ENCODE measurements at places on chromosomes 1 and 21.

DNA sequence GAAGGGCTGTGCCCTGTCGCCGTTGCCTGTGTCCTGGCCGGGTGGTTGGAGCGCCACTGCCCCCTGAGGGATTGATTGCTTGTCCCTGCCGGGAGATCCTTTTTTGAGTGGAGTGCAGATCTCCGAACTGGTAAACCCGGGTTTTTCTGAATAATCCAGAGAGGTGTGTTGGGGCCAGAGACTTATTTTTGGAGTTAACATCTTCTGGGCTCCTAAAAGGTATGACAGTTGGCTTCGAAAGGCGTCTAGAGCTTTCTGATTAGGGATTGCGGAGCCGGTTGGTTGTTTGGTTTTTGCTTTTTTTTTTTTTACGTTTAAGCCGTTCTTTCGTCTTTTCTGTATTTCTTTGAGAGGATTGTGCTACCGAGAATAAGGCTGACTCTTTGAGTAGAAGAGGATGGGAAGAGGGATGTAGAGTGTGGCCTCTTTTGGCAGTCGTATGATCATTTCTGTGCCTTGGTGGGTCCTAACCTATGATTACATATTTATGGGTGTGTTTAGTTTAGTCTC lies 756 bp downstream of the RLF start:
- DNase-seq = peak; percentile 6

DNA sequence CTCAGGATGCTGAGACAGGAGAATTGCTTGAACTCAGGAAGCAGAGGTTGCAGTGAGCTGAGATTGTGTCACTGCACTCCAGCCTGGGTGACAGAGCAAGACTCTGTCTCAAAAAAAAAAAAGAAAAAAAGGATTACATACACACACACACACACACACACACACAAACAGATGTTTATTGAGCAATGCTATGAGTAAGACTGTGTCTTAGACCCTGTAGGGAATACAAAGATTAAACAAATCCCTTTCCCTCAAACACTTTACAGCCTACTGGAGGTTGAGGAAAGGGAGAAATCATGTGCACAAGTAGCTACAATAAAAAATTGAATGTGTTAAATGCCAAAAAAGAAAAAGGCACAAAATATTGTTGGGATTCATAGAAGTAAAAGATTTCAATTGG lies 58.1 kb downstream of the RPAP2 start:
- peak; percentile 94 for DNase-seq

DNA sequence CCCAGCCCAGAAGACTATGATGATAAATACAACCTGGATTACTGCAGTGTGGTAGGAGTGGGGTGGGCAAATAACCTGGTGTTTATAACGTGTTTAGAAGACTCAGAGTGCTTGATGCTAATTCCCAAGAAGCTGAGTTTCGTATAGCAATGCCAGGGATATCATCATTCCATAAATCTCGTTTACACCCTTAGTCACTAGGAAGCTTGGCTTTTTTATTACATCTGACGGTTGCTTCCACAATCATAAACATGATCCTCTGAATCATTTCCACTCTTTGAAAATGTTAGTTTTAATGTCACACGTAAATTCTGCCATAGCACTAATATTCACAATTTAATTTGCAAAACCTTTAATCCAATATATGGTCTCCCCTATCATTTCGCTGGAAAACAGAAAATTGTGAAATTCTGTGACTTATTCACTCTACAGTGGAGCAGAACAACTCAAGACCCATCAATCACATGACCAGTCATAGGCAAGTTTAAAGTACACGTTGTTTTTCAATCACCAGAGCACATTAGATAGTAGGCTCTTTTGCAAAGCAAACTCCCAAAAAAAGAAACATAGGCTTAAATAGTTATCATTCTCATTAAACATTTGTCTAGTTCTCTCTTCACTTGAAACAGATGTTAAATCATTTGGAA lies 321.0 kb downstream of the LTN1 start:
- peak; percentile 73 for DNase-seq

DNA sequence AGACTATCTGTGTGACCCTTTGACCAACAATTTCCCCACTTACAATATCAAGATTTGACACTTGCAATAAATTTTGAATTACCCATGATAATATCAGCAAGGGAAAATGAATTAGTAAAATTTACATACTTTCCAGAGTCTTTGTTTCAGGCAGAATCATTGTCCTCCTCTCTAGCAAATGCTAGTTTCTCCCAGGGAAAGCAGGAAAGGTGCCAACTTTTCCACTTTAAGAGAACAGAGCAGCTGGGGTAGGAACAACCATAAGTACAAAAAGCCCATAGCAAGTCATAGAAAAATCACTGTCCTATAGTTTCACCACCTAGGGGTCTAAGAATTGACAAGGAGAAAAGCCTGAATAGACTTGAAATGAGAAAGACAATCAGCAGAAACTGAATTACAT lies 67.1 kb upstream of the GUCA2B start:
- no peak for DNase-seq

DNA sequence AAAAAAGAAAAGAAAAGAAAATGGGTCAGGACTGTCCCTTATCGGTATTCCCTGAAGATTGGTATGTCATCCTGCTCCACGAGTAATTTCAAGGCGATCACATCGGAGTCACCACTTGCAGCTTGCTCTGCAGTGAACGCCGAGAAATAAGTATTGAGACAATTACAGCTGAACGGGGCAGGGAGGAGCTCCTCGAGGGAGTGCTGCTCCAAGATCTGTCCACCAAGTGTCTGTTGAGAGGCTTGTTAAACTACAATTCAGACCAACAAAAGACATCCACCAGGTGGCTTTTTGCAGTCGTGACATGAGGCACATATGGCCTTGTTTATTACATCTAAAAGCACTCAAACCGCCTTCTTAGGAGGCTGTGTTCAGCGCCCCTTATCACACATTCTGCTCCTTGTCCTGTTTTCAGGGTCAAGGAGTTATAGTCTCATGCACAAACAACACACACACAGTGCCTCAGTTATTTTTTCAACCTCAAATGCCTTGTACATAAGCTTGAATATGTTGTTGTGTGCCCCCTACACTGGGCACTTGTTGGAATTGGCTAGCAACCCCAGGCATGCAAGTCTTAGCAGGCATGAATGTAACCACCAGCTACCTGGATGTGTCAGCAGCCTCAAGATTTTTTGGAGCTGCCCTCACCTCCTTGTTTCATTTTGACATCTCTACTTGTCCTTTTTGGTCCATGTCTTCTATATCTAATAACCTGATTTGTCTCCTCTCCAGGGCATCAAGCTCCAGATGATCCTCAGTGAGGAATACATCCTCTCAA lies 13.0 kb upstream of the CD48 start:
- DNase-seq = no peak

DNA sequence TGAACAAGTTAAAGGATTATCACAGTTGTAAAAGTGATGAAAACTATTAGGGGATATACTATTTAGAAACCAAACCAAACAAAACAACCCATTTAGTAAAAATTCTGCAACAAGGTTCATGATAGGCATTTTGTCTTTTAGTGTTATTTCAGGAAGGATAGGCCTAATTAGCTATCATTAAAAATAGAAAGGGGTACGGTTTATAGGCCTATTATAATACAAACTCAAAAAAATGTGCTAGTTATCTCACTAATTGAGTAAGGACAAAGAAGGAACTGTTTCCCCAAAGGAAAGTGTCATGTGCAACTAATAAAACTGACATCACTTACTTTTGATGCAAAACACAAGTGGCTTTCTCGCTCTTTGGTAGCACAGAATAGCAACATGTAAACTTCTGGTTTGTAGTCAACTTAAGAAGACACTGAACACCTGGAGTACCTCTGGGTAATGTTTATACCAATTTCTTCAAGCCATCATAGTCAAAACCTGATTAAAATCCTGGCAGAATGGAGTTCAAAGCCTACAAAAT lies 28.5 kb downstream of the SLC16A1 start:
- no peak for DNase-seq

GRCh38 chr21:28237661-28238060 lies 755.0 kb downstream of the LTN1 start:
- DNase-seq = no peak

GRCh38 chr1:234990874-234991801 lies 137.5 kb downstream of the TOMM20 start:
- no peak for DNase-seq

GRCh38 chr1:35379317-35380000 lies 111.0 kb downstream of the ZMYM4 start:
- peak; percentile 3 for DNase-seq

DNA sequence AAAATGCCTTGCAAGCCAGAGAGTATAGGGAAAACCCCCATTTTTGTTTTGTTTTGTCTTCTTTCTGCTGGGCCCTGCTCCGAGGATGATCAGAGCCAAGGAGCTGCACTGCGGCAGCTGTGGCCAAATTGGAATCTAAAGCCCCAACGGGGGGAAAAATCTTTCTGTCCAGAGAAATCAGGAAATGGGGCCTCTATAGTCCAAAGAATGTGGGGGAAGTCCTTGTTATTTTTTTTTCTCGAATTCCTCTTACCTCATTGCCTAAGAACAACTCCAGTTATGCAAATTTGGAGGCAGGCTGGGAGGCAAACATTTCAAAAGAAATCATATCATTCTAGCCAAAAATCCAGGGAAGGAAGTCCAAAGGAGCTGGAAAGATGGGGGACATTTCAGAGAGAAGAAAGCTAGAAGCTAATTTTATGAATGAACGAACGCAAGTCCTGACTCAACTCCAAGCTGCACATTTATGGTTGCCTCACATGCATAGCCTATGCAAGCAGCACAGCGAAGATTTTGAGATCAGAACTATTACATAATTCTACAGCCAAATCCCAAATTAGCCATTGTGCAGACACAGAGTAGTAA lies 263.2 kb downstream of the KCTD3 start:
- no peak for DNase-seq

DNA sequence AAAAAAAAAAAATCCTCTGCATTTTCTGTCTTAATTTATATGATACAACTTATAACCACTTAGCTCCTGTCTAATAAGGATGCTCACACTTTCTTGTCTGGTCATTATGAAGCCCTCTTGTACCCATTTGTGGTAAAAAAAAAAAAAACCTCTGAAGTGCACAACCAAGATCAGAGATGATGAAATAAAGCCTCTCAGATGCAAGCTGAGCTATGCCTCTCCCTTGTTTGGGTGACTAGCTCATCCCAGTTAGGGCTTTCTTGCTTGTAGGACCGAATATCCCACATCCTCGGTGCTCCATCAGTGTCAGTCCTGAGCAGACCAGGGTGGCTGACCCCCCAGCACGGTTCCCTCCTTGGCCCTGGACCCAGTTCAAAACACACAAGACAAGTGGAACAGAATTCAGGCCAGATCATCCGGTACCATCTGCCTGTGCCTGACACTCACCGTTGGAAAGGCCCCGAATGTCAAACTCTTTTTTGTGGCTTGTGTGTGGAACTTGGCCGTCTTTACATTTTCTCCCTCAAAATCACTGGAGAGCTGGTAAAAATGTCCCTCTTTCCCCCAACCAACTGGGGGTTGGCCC lies 6.3 kb upstream of the SELENON start:
- no peak for DNase-seq

DNA sequence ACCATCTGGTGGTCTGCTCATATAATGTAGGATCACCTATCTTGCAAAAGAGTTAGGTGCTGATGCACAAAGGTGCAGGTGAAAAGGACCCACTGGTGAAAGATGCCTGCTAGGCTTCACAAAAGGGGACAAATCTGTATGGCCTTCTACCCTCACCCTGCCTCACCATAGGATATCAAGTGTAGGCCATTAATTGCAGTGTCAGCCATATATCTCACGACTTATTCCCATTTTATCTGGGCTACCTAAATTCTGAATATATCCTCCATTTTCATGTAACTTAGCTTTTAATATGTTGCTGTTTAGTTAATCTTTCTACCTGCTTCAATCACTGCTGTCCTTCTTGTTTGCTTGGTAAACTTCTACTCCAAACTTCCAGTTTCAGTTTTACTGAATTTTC lies 84.2 kb upstream of the DPH5 start:
- DNase-seq = no peak

- DNase-seq = no peak
These were observed 299 bp upstream of the PROX1 start for GRCh38 chr1:213987422-213987926.

Data from amniotic epithelial cell (primary cell).